Glomerular endothelial cell (primary cell): ENCODE measurements at places on chromosomes 6 and 20. TPM values are rescaled to one million over a fixed set of nuclear protein-coding genes. Genes with fewer than 3 reads are reported as not detected.

GRCh38 chr20:58883241-58883691 lies 30.8 kb downstream of the GNAS start:
- no peak for DNase-seq

BPI gene
- not detected in 2 replicates for total RNA-seq

- no peak for DNase-seq
Measured at GRCh38 chr6:53906103-53906502, 111.3 kb downstream of the LRRC1 start.

DNA sequence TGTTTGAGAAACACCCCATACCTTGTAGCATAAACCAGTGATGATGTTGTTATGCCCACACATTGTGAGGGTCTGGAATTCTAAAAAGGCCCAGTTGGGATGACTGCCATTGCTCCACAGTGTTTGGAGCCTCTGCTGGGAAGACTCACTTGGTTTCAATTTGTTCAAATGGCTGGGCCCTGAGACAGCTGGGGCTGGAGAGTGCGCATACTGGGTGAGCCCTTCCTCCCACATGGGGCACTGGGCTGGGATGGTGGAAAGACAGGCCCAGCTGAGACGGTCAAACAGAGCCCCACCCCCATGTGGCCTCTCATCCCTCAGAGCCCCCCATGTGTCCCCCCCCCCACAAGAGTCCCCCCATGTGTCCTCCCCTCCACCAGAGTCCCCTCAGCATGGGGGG lies 20.3 kb upstream of the RNASET2 start:
- no peak for DNase-seq

GRCh38 chr20:34907616-34908469 lies 31.4 kb downstream of the ACSS2 start:
- DNase-seq, result peak; percentile 82

GRCh38 chr6:170345662-170346061 lies 39.1 kb downstream of the FAM120B start:
- no peak for DNase-seq

ASIP gene
- total RNA-seq, result not detected in 2 replicates

COL10A1 gene
- not detected in 2 replicates for total RNA-seq

- DNase-seq, result no peak
Measured at GRCh38 chr6:128617285-128617684, 96.9 kb upstream of the PTPRK start.

NR2E1 gene
- total RNA-seq, result not detected in 2 replicates

- DNase-seq, result no peak
Measured at GRCh38 chr6:136618086-136618485, 67.9 kb upstream of the MAP7 start.

TRERF1 gene
- total RNA-seq, result 1.2 and 2.5 TPM in 2 replicates

GRCh38 chr6:52560462-52560861 lies 16.4 kb downstream of the TRAM2 start:
- DNase-seq, result no peak

LY6G6C gene
- total RNA-seq, result not detected in 2 replicates

GRCh38 chr6:82205930-82206392 lies 41.6 kb downstream of the IBTK start:
- DNase-seq, result no peak

DNA sequence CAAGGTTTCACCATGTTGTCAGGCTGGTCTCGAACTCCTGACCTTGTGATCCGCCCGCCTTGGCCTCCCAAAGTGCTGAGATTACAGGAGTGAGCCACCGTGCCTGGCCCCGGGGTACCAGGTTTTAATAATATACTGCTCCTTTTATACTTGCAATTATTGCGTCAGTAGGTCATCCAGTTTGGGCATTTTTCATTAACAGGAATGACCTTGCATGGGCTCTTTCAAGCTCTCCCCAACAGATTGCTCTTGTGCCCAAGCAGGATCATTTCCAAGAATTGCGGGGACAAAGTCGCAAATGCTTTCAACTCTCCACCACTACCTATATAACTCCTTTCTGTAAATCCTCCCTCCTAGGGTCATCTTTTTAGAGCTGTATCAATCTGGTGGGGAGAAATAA lies 23.8 kb downstream of the STK38 start:
- no peak for DNase-seq

DNA sequence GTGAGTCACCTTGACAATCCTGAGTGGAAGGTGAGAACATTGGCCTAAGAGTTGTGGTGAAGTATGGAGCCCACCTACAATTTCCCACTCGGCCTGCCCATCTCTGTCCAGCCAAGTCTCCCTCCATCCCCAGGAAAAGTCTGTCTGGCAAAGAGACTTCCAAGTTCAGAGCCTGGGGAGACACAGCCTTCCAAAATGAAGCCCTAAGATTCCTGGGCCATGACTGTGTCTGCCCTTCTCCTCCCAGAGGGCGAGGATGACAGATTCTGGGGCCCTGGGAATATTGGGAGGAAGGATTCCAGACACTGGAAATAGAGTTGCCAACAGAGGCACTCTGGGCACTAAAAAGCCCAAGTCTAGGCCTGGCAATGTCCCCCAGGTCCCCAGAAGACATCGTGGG lies 176.8 kb downstream of the NFATC2 start:
- no peak for DNase-seq

GRCh38 chr20:17327185-17328148 lies 100.6 kb downstream of the PCSK2 start:
- no peak for DNase-seq

DNA sequence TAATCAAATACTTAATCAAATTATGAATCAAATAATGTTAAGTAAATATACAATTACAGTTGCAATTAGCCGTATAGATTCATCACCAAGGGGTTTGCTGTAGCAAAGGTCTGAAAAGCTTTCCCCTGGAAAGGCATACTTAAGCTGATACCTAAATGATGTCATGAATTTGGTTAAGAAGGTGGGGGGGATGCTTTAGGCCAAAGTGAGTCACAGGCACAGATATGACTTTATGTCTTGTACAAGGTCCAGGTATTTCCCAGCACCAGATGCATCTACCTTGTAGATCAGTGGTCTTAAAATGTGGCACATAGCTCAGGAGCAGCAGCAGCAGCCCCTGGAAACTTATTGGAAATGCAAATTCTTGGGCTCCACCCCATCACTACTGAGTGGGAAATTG lies 557.3 kb upstream of the CDH4 start:
- DNase-seq, result no peak

DNA sequence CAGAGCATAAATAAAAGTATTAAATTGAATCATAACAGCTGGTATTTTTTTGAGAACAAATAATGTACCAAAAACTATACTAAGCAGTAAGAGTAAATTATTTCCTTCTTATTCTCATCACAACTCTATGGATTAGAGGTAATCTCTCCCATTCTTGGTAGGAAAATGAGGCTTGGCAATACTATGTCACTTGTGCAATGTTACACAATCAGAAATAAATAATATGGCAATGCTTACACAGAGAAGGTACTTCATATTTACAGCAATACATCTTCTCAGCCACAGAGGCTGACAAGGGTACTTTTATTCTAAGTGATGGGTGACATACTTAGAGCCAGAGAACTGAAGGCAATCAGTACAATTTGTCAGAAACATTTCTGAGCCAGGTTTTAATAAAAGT lies 3.9 kb downstream of the DST start:
- no peak for DNase-seq

MAK gene
- not detected in 2 replicates for total RNA-seq

ARMH2 gene
- total RNA-seq, result not detected in 2 replicates

- DNase-seq, result no peak
Measured at GRCh38 chr6:45681860-45682511, 304.3 kb upstream of the SUPT3H start.

DNA sequence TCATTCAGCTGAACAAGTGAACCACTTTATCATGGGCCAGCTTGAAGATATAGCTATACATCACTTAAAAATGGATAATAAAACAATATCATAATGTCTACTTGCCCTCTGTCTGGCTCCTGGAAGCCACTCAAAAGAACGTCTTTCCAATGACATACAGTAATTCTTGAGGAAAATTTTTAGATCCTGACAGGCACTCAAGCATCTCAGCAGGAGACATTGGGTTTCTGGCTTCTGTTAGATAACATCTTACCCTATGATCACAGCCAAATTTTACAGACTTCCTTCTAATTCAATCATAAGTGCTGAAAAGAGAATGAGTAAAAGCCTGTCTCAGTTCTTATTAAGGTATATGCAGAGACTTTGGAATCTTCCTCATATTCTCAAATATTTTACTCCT lies 330 bp downstream of the CGA start:
- DNase-seq, result no peak

DNA sequence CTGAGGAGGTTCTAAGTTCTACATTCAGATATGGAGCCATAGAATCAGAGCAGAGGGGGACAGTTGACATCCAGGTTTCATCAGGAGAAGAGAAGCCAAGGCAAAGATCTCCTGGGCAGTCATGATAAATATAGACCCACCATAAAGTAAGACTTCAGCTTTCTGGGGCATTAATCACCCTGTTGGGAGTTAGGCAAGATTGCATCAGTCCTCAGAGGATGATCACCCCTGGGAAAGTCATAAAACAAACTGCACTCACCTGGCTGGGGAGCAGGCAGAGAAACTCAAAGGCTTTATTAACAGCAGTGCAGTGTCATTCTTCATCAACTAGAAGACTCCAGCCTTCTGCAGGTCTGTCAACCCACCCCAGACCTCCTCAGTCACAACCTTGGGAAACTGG lies 301.3 kb upstream of the JARID2 start:
- no peak for DNase-seq

- DNase-seq, result no peak
Measured at GRCh38 chr6:37173493-37174195, 3.7 kb downstream of the PIM1 start.

DNA sequence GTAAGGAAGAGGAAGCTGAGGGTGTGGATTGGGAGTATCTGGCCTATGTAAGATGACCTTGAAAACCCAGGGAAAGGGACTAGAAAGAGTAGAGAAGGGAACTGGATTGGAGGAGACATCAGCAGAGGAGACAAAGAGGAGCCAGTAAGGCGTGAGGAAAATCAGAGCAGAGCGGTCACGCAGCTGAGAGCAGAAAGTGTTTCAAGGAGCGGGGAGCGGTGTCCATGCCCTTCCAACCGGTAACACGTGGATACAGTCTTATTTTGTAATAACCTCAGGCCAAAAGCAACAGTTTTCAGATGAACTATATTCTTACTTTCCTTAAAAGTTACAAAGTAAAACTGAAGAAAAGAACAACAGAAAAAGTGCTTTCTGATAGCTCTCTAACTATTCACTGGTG lies 36.3 kb downstream of the L3MBTL3 start:
- no peak for DNase-seq

SIGLEC1 gene
- not detected in 2 replicates for total RNA-seq

DNA sequence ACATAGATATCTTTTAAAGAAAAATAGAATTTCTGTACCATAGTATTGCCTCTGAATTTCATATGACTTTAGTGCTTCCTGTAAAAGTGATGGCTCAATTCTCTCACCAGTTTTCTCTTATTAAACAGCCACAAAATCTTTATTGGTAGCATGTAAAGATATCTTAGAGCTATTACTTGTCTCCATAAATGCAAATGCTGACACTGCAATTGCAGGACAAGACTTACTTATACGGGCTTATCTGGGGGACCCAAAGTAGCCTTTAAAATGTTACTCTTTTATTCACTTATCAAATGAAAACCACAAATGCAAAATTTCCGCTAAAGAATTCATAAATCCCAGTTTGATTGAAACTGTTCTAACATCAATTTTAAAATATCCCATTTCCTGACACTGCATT lies 287.1 kb upstream of the SPTLC3 start:
- DNase-seq, result no peak

- peak; percentile 12 for DNase-seq
Measured at GRCh38 chr6:41092421-41093140, 19.8 kb downstream of the NFYA start.

- DNase-seq, result peak; percentile 75
Measured at GRCh38 chr20:11080781-11081377, 407.1 kb upstream of the JAG1 start.

DNA sequence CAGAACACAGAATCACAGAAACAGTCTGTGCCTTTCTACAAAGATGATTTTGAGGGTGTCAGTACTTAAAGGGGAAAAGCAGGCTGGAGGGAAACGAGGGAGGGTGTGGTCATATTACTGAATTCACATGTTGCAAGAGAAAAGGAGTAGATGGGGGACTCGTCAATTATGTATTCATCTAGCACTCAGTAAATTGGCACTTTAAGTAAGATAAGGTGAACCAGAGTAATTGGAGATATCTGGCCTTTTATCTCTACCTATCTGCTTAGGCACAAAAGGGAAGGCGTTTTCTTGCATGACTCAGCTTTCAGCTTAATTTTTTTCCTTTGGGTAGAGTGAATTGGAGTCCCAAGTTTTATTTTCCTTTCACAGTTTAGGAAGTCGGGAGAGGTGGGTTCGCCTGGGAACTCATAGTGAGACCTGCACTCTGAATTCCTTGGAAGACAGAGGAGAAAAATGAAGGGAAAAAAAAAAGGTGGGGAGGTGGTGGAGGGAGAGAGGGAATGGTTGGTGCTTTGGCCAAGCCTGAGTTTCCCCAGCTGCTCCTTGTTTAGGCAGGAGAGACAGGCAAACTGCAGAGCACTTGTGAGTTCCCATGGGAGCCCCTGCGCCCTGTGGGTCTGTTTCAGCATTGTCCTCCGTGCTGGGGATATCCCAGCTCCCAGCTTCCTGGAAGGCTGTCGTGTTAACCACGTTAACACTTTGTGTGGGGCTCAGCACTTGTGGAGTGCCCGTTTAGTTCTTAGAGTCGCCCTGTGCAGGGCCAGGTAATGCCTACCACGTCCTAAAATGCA lies 19.7 kb upstream of the GTSF1L start:
- DNase-seq, result no peak

DNA sequence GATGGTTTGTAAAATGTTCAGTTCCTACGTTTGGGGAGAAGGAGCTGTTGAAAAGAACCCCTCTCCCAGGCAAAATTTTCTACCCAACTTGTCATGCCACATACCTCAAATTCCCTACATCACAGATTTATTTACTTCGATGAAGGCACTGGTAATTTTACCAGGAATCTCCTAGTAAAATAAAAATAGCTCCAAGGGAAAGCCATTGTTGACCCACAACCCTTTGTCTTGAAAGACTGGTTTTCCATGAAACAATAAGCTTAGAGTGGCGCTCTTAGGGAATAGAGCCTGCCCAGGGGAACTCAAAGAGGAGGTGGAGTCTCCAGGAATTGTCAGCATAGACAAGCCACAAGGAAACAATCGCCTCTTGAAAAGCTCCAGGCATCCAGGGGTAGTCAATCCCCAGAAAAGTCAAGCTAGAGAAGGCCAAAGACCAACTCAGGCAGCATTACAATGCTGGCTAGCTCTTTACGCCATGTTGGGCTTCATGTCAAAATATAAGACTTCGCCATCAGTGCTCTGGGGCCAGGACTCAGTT lies 99.2 kb upstream of the RREB1 start:
- DNase-seq, result no peak

- DNase-seq, result no peak
Measured at GRCh38 chr6:21608601-21609000, 15.1 kb downstream of the SOX4 start.

DNA sequence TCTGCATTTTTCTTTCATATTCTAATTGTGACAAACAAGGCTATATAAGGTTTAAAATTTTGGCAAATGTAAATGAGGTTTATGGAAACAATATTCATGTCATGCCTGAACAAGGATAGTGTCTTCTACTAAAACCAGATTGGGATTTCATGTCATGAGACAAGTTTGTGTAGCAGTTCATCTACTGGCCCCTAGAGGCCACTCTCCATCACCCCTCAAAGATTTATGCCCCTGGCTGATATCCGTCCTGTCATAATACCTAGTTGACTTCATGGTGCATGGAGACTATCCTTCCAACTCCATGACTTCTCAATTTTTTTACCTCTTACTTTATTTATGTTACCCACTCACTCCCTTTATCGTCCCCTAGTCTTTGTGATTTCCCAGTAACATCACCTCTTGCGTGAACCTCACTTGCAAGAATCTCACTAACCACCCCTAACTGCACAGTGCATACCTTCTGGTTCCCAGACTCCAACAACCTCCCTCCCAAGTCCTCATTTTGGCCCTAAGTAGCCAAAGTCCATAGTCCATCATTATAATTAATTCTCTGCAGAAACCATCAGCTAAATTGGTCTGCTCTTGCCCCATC lies 179.8 kb downstream of the TASP1 start:
- peak; percentile 3 for DNase-seq
